ENCODE measurements at places on chromosomes 7 and 10.

- DNase-seq: no peak
These were observed 193.5 kb upstream of the HDAC9 start for GRCh38 chr7:18302097-18302496.

DNA sequence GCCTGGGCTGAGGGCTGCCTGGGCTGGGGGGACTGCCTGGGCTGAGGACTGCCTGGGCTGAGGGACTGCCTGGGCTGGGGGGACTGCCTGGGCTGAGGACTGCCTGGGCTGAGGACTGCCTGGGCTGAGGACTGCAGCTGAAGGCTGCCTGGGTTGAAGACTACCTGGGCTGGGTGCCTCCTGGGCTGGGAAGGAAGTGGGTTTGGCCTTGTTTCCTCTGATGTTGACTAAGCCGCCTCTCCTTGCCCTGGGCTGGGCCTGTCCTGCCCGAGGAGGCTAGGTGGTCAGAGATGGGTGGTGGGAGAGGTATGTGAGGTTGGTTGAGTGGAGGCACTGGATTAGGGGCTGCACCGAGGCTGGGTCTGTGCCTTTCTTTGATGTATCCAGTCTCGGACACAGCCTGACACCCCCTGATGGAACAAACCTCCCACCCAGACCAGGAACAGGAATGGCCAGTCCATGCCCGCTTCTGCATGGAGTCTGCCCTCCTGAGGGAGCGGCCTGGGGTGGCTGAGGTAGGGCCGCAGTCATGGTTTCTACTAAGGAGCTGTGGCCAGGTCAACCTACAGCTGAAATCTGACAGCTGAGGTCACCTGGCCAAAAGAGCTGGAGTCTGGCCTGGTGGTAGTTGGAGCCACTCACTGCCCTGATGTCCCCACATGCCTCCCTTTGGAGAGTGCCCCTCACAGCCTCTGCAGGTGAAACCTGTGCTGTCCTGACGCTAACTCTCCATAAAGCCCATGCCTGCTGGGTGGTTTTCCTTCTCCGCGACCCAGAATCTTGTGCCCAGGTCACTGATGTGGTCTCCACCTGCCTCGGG, 22.3 kb downstream of the SCART1 start:
- DNase-seq: no peak

DNA sequence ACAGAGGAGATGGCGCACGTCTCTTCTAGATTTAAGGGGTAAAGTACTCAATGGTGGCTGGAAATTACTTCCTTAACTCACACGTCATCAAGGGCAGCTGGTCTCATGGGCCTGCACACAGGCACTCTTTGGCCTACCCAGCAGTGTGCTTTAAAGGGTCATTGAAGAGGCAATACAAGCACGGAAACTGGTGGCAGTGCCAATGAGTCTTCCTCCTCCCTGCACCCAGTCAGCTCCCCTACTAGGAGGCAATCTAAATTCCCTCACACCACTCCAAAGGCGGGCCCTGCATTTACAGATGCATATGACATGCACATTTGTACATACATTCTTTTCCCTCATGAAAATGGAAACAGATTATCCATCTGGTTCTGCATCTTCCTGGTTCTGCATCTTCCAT, 47.4 kb downstream of the PPIF start:
- no peak for DNase-seq

GRCh38 chr10:31769564-31769963, 159.1 kb downstream of the ARHGAP12 start:
- no peak for DNase-seq

DNA sequence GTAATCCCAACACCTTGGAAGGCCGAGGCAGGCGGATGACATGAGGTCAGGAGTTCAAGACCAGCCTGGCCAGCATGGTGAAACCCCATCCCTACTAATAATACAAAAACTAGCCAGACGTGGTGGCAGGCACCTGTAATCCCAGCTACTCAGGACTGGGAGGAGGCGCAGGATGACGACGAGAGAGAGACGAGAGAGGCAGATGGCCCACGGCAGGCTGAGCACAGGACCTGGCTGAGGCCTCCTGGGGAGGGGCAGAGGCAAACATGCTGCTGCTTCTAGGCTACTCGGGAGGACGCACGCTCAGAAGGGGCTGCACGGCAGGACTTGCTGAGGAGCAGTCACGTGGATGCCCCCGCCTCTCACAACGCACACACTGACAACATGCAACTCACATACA, 22.4 kb downstream of the DIP2C start:
- no peak for DNase-seq

- no peak for DNase-seq
These were observed 55.8 kb downstream of the CNOT4 start for GRCh38 chr7:135454060-135454459.

- no peak for DNase-seq
These were observed 8.5 kb downstream of the SFTPD start for GRCh38 chr10:79940431-79940830.

GRCh38 chr7:13850185-13850752, 139.2 kb downstream of the ETV1 start:
- DNase-seq: peak; percentile 20

DNA sequence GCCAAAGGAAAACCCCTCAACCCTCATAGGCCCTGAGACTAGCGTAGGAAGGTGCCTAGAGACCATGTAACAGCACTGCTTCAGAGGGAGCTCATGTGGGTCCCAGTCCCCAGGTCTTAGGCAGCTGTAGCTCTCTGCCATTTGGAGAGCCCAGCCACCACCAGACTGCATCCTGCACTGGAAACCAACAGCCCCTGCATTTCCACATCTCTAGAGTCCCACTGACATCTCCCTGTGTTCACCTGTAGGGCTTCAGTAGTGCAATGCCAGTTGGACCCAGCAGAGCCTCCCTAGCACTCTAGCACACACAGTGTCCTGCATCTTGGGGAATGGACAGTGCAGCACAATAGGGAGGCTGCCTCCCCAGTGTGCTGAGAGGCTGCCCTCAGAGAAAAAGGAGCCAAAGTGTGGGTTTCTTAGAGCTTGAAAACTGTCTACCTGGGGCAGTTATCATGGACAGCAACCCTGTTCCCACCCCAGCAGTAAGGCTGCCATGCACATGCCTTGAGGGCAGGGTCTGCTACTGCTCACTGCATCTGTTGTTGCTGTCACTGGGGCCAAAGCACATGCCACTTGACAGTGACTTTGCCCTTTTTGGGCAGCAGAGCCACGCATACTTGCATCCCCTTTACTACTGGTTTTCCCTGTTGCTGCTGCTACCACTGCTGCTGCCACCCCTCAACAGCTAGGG, 46.7 kb upstream of the ANTXRL start:
- DNase-seq: no peak

DNA sequence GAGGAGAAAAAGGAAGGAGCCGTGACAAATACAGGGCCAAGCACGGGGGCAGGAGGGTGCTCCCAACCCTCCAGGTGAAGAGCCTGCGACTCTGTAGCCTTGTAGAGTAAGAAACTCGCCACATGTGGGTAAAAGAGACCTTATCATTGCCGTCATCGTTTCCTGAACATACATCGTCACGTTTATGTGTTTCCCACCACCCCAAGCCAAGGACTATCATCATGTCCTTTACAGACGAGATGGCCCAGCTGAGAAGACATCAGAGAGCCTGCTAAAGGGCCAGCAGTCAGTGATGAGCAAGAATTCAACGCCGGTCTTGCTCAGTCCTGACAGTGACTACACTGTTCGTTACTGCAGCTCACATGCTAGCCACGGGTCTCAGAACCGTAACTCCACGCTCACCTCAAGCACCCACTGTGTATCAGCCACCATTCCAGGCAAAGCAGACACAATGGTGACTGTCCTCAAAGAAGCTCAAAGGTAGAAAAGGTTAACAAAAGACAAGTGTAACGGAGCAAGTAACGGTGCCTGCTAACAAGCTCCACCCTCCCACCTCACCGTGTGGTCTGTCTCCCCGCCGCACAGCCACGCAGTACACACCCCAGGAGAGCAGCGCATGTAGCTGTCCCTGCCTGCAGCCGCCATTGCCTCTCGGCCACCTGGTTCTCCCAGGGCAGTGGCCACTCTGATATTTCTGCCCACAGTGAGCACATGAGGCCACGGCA, 147.8 kb downstream of the MAD1L1 start:
- no peak for DNase-seq

GRCh38 chr7:140084972-140085371, 22.2 kb upstream of the PARP12 start:
- DNase-seq: no peak

GRCh38 chr10:118927321-118927720, 102.2 kb upstream of the NANOS1 start:
- DNase-seq: no peak

DNA sequence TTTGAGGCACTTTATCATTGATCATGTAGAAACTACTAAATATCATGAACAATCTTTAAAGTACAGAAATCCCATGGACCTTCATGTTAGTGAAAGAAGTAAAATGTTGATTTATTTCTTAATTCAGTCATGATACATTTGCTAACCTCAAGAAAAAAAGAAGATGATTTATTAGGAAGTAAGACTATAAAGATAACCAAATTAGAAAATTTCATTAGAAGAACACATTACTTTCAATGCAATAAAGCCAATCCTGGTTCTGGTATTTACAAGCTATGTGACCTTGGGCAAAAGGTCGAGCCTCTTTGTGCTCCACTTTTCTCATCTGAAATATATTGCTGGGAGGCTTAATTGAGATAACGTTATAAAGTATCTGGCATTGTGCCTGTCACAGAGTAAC, 365.0 kb downstream of the KIF20B start:
- no peak for DNase-seq

DNA sequence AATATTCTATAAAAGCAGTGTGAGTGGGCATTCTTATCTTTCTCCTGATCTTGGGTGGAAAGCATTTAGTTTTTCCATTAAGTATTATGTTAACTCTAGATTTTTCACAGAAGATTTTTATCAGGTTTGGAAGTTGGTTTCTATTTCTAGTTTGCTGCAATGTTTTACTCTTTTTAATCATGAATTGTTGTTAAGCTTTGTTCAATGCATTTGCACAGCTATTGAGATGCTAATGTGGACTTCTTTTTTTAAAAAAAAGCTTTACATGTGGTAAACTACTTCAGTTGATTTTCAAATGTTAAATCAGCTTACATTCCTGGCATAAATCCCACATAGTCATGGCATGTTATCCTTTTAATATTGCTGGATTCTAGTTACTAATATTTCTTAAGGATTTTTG, 363.6 kb upstream of the NRP1 start:
- no peak for DNase-seq

- no peak for DNase-seq
These were observed 48.1 kb downstream of the CTTNBP2 start for GRCh38 chr7:117825132-117825531.
